ENCODE measurements at places on chromosomes 7 and 10. TPM values are rescaled to one million over a fixed set of nuclear protein-coding genes. Genes with fewer than 3 reads are reported as not detected.

The HIPK2 gene
- 46.0 TPM for total RNA-seq

The PLCE1 gene
- 11.4 TPM for total RNA-seq

The RBP3 gene
- total RNA-seq, result not detected

The HPSE2 gene
- not detected for total RNA-seq

Measured in PC-3 (cell line).